SJSA1 (cell line): ENCODE measurements at places on chromosomes 7 and 10. TPM values are rescaled to one million over a fixed set of nuclear protein-coding genes. Genes with fewer than 3 reads are reported as not detected.

DNA sequence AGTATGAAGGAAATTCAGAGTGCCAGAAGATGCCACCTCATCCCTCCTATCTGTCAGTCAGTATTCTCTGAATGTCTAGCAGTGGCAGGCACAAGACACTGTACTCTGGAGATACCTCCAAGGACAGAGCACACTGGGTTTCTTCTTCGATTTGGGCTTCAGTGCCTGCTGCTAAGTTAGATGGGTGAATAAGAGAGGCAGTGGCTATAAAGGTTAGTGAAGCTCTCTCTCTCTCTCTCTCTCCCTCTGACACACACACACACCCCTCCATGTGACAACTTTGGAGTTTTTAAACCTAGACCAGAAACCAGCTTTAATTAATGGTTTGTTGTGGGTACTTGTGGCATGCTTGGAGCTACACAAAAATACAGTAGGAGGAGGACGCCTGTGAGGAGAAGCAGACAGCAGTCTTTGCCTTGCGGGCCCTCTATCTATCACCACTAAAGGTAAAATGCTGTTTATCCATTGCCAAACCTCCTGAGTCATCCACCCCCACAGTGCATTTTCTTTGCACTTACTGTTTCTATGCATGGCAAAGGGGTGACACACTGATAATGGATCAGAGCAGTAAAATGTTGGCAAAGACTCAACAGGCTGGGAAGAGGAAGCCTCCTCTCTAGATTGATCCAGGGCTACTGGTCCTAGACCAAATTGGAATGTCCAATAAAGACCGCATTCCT, 102.5 kb downstream of the TRIL start:
- DNase-seq: no peak

- DNase-seq: no peak
Measured at GRCh38 chr7:120877701-120878100, 19.8 kb upstream of the TSPAN12 start.

- DNase-seq: peak; percentile 34
Measured at GRCh38 chr7:98235901-98236300, 16.1 kb downstream of the TECPR1 start.

DNA sequence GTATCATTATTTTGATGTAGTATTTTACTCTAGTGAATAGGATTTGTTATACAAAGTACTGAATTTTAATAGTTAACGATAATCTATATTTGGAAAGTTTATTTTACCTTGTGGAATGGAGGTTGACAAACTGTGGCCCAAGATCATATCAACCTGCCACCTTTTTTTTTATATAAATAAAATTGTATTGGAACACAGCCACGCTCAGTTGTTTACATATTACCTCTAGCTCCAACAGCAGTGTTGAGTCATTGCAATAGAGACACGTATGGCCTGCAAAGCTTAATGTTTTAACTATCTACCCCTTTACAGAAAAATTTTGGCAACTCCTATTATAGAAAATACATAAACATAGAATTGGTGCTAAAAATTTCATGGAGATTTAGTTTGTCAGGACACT, 239.3 kb downstream of the THSD7A start:
- DNase-seq: no peak

GRCh38 chr10:108849688-108850087, 1073.6 kb downstream of the XPNPEP1 start:
- no peak for DNase-seq

GRCh38 chr7:50762337-50762736, 20.4 kb downstream of the GRB10 start:
- DNase-seq: no peak

DNA sequence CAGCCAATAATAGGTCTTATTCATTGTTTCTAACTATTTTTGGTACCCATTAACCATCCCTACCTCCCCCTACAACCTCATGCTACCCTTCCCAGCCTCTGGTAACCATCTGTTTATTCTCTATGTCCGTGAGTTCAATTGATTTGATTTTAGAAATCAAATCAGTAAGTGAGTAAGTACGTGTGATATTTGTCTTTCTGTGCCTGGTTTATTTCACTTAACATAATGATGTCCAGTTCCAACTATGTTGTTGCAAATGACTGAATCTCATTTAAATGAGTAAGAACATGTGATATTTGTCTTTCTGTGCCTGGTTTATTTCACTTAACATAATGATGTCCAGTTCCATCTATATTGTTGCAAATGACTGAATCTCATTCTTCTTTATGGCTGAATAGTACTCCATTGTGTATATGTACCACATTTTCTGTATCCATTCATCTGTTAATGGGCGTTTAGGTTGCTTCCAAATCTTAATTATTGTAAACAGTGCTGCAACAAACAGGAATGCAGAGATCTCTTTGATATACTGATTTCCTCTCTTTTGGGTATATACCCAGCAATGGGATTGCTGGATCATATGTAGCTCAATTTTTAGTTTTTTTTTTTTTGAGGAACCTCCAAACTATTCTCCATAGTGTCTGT, 49.7 kb upstream of the BICC1 start:
- no peak for DNase-seq

DNA sequence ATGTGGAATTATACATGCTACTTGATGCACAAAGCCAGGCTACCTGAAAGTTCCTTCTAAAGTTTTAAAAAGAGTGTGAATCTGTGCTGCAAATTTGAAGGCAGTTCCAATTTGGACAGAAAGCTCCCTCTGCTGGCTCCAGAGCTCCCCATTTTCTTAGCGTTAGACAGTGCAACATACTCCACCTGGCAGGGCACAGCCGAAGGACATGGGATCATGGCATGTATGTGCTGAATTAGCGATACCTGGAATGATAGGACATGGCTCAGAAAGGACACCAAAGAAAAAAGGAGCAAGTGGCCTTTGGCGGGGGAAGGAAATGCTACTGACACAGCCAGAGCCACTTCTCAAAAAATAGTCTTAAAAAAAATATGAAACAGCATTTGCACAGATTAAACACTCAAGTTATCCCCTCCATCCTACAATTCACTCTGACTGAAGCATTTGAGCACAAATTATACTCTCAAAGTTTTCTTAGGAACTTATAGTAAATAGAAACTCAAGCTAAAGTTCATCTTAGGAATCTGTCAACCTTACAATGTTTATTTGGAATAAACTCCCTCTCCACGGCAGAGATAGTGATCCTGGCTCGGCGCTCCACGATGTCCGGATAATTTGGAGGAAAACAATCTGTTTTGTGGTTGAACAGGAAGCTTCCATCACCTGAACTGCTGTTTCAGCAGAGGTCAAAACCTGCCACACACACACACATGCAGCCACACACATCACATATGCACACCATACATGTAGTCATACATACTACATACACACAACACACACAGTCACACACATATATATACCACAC, 80.0 kb downstream of the C7orf25 start:
- peak; percentile 10 for DNase-seq

- no peak for DNase-seq
Measured at GRCh38 chr10:88095223-88095721, 231.8 kb downstream of the PTEN start.

GRCh38 chr10:102113261-102113955, 6.8 kb downstream of the LDB1 start:
- no peak for DNase-seq

- DNase-seq: no peak
Measured at GRCh38 chr10:133421336-133422222, 2.8 kb downstream of the SPRN start.

DNA sequence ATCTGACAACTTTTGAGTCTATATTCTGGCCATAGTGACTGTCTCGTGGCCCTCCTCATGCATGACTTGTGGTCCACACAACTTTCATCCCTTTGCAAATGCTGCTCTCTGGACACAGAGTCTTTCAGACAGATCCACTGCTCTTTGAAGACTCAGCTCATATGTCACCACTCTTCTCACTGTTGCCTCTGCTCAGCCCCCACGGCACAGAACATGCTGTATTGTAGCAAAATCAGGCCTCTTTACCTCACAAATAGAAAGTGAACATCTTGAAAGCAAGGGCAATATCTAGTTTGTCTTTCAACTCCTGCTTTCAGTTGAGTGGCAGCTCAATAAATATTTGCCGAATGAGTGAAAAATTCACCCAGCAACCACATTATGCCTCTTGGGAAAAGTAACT, 443.5 kb downstream of the NRG3 start:
- DNase-seq: no peak

GRCh38 chr7:105963038-105963667, at the start of gene CDHR3:
TSS of gene CDHR3 (plus strand) at chr7:105963264. CDS start at chr7:105963319, 55 bp downstream.
- no peak for DNase-seq

DNA sequence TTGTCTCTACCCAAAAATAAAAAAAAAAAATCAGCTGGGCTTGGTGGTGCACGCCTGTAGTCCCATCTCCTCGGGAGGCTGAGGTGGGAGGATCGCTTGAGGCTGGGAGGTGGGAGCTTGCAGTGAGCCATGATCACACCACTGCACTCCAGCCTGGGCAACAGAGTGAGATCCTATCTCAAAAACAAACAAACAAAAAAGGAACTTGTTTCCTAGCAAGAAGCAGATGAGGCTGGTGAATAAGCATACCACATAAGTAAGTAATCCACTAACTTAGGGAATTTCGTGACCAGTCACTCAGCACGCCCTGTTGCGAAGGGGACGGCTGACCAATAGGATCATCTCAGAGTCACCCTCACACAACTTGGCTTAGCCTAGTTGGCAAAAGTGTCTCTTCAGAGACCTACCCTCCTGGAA, 64.6 kb downstream of the CUX1 start:
- peak; percentile 89 for DNase-seq

DNA sequence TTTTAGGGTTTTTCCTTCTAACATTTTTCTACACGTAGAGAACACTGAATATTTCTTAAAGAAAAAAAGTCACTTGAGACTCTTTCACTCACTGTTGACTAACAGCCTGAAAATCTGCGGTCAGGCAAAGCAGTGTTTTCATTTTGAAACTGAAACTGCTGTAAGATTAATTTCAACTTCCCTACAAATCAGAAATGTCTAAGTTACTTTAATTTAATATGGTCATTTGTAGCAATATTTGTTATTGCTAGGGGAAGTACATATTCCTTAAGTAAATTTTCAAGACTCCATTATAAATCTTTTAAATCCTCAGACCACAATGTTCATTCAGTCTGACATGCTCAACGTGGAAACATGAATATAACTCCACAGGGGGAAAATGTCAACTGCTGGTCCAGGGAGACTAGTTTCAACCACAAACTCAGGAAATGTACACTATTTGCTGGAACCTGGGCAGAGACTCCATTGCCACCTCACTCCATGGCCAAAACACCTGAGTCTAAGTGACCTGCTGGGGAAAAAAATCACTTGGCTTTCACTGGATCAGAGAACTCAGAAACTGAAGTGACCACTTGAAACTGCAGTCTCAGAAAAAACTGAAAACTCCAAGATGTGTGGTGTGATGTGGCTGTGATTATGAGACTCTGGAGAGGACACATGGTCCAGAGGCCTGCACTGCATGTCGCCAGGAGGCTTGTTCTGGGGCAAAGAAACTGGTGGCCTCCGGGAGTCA, 161.2 kb downstream of the TAX1BP1 start:
- DNase-seq: no peak

GRCh38 chr7:36456548-36456947, 66.9 kb downstream of the ANLN start:
- no peak for DNase-seq

GRCh38 chr7:1403638-1404459, 55.4 kb downstream of the MICALL2 start:
- DNase-seq: peak; percentile 34

Gene LRRC17
- total RNA-seq: 8.3 and 10.9 TPM in 2 replicates

Gene CNPY1
- not detected in 2 replicates for total RNA-seq

Gene GDF10
- total RNA-seq: not detected in 2 replicates

Gene CPVL
- total RNA-seq: 1.6 and 2.7 TPM in 2 replicates
